ENCODE measurements at places on chromosomes 5 and 9. TPM values are rescaled to one million over a fixed set of nuclear protein-coding genes. Genes with fewer than 3 reads are reported as not detected.
A peak's percentile ranks its signal among the peaks of the same experiment; 100 is the strongest.

Gene RASGRF2
- polyA plus RNA-seq: 0.47 TPM

GRCh38 chr9:119101048-119101447 lies 268.2 kb downstream of the BRINP1 start:
- no peak for DNase-seq

- peak; percentile 11 for DNase-seq
Observed at GRCh38 chr5:19258686-19259085, 729.3 kb downstream of the CDH18 start.

Gene STING1
- 32.8 TPM for polyA plus RNA-seq

DNA sequence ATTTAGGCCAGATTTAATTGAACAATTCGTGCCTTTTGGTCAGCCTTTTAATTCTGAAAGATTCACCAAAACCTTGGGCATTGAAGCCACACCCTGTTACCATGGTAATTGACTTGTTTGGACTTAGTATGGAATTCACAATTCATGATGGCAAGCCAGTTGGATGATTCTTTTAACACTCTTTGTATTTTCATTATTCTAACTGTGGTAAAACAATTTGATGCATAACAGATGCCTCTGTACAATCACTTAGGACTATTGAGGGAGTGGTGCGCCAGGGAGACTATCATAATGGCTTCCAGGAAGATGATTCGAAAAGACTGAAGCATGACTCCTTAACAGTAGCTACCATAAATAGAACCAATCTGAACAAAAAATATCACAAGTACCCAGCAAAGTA lies 381.1 kb upstream of the ADAMTS16 start:
- DNase-seq: peak; percentile 21

Gene RLN2
- polyA plus RNA-seq: 1.0 TPM

Gene PCDHB10
- 5.0 TPM for polyA plus RNA-seq

- DNase-seq: no peak
Observed at GRCh38 chr5:4156153-4156552, 560.5 kb downstream of the IRX1 start.

Gene CMYA5
- 160 TPM for polyA plus RNA-seq

DNA sequence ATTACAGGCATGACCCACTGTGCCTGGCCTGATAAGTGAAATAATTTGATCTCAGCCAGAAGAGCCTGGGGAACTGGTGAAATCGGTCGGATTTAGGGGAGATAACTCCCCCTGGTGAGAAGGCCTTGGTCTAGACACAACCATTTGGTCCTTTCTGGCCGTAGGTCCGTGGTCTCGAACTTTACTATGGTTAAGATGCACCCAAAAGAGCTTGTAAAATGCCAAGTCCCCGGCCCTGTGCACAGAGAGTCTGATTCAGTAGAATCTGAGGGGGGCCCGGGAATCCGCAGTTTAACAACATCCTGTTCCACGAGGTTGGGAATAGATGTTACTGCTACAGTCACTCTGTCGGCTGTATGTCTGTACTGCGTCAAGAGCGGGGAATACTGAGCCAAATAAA lies 140.7 kb downstream of the C9orf50 start:
- DNase-seq: no peak

Gene ADAMTSL1
- 16.0 TPM for polyA plus RNA-seq

DNA sequence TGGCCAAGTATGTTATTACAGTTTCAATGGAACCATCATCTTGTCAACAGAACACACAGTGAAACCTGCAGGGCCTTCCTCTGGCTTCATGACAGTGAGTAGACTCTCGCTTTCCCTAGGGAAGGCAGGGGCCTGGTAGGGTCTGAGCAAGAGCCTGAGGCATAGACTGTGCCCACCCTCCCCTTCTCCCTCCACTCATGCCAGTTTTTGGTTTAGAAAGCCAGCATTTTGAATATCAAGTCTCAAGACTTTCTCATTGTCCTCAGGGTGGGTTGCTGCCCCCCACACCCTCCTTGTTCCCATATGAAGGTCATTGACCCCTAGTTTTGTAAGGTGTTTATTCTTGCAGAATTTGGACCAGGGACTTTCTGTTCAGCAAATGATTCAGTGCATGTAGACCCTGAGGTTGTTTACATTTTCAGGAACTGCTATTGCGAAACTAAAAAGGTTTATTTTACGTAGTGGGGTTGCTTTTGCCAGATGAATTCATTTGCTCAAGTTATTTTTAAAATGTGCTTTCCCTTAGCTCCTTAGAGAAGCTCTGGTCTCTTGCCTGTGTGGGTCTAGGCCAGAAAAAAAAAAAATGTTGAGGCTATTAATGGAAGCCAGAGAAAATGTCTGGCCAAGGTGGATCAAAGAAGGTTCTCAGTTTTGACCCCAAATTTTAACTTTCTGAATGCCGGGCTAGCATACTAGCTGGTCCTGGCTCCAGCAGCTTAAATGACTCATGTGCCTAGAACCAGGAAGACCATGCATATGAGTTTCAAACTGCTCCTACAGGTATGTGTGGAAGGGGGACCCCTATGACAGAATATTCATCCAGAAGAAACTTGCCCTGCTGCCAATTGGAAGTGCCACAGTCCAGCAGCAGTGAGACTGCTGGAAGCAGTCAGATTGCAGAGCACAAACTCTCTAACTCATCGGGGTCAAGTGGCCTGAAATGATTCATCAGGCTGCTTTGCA lies 10.1 kb upstream of the MOB3B start:
- DNase-seq: peak; percentile 95

DNA sequence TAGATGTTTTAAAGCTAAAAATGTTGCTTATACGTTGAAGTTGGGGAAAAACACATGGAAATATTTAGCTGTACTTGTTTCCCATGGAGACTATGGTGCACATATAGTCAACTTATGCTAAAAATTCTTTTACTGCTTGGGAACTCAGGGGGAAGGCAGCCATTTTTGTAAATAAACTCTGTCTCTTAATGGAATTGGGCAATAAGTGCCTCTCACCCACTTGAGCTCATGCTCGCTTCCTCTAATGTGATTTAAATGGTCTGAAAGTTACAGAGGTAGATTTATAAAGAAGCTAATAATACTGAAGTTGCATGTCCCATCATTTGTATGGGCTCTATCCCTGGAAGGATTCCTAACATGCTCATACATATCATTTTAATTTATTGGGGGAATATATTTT lies 523.8 kb downstream of the RASEF start:
- peak; percentile 41 for DNase-seq
